ENCODE measurements at places on chromosomes 6 and 20. TPM values are rescaled to one million over a fixed set of nuclear protein-coding genes. Genes with fewer than 3 reads are reported as not detected.

The ASF1A gene
- total RNA-seq: 23.7 TPM

The TBC1D32 gene
- 13.4 TPM for total RNA-seq

The GPX5 gene
- total RNA-seq: not detected

The ZBTB2 gene
- total RNA-seq: 12.3 TPM

The PCSK2 gene
- total RNA-seq: not detected

The IL17A gene
- total RNA-seq: not detected

The SMLR1 gene
- total RNA-seq: not detected

DNA sequence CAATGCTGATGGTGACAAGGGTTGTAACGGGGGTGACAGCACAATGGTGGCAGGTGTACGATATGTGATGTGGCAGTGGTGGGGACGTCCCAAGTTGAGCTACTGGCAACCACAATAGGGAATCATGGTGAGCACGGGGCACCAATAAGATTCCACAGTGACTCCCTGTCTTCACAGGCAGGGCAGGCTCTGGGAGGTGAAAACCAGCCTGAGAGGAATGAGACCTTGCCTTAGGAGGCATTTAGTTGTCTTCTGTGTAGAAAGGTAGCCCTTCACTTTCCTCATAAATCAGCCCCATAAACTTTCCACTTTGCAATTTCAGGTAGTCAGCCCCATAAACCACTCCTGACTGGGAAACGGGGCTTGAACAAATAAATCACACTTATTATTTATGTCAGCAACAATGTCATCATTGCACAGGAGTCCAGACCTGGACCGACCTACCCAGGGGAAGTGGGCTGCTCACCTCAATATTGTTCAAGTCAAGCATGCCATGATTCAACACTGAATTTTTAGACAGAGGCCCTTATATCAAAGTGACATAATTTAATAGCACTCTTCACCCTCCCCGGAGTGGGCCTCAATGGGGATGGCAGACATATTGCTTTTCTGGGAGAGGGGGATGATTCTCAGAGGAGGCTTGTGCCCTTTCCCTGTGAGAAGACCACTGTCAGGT lies 150.8 kb downstream of the CDC5L start:
- peak; percentile 60 for DNase-seq
- no peak overlapping the region for H3K27ac ChIP-seq
- H3K27me3 ChIP-seq: no peaks in the 10 kb centered on the region
- no peak overlapping the region for H3K4me3 ChIP-seq
- no peaks in the 10 kb centered on the region for H3K36me3 ChIP-seq

DNA sequence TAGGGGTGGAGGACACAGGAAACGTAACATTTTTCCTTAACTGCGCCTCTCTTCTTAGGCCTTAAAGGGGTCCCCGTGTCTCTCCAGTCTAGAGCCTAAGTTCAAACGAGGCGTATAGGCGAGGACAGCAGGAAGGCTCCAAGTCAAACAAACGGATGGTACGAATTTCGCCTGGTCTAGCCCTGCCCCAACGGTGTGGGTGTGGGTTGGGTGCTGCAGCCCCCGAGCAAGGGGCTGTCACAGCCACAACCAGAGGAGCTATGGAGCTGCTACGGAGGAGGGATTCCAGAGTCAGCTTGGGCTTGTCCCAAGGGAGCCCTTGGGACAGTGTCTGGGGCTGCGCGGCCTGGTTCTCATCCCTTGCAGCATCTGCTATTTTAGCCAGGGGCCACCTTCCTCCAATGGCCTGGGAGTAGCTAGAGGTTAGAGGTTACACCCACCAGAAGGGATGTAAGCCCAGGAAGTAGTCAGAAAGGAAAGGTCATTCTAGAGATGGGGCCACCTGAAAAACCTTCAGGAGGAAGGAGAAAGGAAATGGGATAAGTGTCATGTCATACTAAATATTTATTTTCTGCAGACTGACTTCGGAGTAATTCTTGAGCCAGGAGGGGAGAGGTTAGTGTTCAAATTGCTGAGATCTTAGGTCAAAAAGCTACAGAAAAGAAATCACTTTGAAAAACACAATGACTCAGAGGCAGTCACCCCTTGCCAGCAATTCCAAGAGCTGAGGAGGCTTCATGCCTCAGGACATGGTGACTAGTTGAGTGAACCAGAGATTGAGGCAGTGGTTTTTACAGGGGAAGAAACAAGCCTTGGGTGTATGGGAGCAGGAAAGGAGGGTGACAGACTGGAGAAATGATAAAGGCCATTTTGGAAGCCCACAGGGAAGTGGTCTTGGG lies 21.7 kb downstream of the VPS52 start:
- peaks cover 16% of the 10 kb centered on the region for H3K36me3 ChIP-seq
- peaks cover 34% of the 10 kb centered on the region for H3K4me1 ChIP-seq
- H3K4me3 ChIP-seq: peak overlapping the region; percentile 85
- H3K27ac ChIP-seq: peak overlapping the region; percentile 99

- no peaks in the 10 kb centered on the region for H3K36me3 ChIP-seq
- DNase-seq: no peak
- H3K4me3 ChIP-seq: no peak overlapping the region
- no peaks in the 10 kb centered on the region for H3K4me1 ChIP-seq
- H3K27me3 ChIP-seq: peaks cover 3% of the 10 kb centered on the region
Observed at GRCh38 chr6:7021301-7021700, 86.5 kb upstream of the RREB1 start.

- H3K4me1 ChIP-seq: peaks cover 40% of the 10 kb centered on the region
- H3K36me3 ChIP-seq: peaks cover 7% of the 10 kb centered on the region
- no peak overlapping the region for H3K27ac ChIP-seq
- no peak for DNase-seq
Observed at GRCh38 chr6:143123081-143123480, 62.4 kb downstream of the AIG1 start.

GRCh38 chr20:16003310-16003709 lies 569.9 kb downstream of the KIF16B start:
- H3K27ac ChIP-seq: no peak overlapping the region
- no peak overlapping the region for H3K4me3 ChIP-seq
- H3K27me3 ChIP-seq: no peaks in the 10 kb centered on the region
- no peak for DNase-seq

DNA sequence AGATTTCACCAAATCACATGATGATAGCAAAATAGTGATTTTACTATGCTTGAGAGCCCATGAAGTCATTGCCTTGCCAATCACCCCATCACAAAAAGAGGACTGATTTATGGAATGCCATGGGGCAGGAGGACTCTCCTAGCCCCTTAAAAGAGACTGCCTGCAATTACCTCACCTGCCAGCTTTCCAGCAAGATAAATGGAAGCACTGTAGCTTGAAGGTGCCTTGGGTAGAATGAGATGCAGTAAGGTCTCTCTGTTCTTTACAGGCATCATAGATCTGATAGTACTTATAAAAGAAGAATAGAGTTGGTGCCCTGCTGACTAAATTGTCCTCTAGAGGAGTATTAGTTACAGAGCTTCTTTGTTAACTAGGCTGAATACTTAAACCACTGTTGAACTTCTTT lies 242.3 kb downstream of the TMEM242 start:
- DNase-seq: no peak
- peaks cover 13% of the 10 kb centered on the region for H3K36me3 ChIP-seq
- H3K27me3 ChIP-seq: no peaks in the 10 kb centered on the region
- H3K4me1 ChIP-seq: peaks cover 24% of the 10 kb centered on the region
- no peak overlapping the region for H3K4me3 ChIP-seq

DNA sequence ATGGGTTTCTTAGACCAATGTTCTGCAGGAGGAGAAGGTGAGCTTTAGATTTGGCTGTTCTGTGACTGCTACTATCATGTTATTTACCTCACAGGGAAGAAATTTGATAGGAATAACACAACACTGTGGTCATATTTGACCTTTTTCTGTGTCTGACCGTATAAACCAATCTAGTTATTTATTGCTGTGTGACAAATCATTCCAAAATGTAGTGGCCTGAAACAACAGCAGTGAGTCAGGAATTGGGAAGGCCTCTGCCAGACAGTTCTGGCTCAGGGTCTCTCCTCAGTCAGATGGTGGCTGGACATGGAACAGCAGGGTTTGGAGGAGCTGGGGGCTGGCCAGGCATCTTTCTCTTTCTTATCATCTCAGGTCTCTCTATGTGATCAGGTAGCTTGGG lies 33.0 kb downstream of the RIPOR2 start:
- H3K4me1 ChIP-seq: peaks cover 16% of the 10 kb centered on the region
- no peaks in the 10 kb centered on the region for H3K36me3 ChIP-seq
- no peak overlapping the region for H3K4me3 ChIP-seq
- no peak for DNase-seq

DNA sequence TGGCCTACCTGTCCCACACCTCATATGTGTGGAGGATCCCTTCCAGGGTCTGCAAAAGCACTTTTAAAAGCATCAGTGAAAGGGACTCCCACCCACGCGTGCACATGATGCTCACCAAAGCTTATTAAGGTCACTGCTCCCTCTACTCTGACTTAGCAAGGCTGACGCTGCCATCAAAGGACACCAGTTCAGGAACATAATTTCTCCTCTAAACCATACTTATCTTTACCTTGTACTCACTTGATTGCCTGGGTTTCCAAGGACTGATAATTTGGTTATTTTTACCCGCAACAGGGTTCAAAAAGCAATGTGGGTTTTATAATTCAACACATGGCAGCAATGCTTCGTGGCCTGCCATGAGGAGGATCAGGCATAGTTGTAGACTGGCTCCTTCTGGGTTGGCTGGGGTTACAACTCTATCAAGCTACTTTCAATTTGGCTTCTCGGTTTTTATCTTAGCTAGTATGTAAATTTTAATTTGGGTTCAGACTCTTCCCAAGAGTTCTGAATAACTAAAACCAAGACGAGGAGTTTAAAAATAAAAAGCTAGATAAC lies 52.2 kb upstream of the EMILIN3 start:
- H3K4me1 ChIP-seq: peaks cover 6% of the 10 kb centered on the region
- H3K4me3 ChIP-seq: no peak overlapping the region
- H3K27ac ChIP-seq: no peak overlapping the region
- H3K27me3 ChIP-seq: no peaks in the 10 kb centered on the region
- no peak for DNase-seq

- no peaks in the 10 kb centered on the region for H3K36me3 ChIP-seq
- no peaks in the 10 kb centered on the region for H3K4me1 ChIP-seq
- H3K4me3 ChIP-seq: no peak overlapping the region
- no peak overlapping the region for H3K27ac ChIP-seq
- no peak for DNase-seq
- peaks cover 5% of the 10 kb centered on the region for H3K27me3 ChIP-seq
Observed at GRCh38 chr6:5898102-5898501, 108.6 kb downstream of the NRN1 start.

- DNase-seq: no peak
- H3K27me3 ChIP-seq: no peaks in the 10 kb centered on the region
- H3K4me1 ChIP-seq: peaks cover 31% of the 10 kb centered on the region
- H3K4me3 ChIP-seq: peak overlapping the region; percentile 97
- H3K36me3 ChIP-seq: peaks cover 3% of the 10 kb centered on the region
- H3K27ac ChIP-seq: peak overlapping the region; percentile 99
Observed at GRCh38 chr6:122472022-122472340, 374 bp upstream of the SERINC1 start.

DNA sequence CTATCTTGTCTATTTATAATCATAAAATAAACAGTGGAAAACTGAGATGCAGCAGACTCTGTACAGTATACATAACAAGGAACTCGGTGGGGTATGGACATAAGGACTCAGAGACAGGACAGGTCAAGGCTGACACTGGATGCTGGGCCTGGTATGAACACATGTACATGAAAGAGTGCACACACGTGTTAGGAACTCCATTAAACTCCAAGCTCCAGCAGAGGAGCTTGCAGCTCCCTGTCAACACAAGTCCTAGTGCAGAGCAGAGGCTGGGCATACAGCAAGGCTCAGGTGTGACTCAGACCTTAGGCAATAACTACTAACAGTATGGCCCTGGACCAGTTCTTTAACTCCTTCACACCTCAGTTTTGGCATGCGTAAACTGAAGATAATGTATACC lies 17.1 kb downstream of the NAPB start:
- peaks cover 3% of the 10 kb centered on the region for H3K36me3 ChIP-seq
- peaks cover 19% of the 10 kb centered on the region for H3K4me1 ChIP-seq
- H3K27me3 ChIP-seq: no peaks in the 10 kb centered on the region
- H3K4me3 ChIP-seq: no peak overlapping the region
- no peak for DNase-seq

DNA sequence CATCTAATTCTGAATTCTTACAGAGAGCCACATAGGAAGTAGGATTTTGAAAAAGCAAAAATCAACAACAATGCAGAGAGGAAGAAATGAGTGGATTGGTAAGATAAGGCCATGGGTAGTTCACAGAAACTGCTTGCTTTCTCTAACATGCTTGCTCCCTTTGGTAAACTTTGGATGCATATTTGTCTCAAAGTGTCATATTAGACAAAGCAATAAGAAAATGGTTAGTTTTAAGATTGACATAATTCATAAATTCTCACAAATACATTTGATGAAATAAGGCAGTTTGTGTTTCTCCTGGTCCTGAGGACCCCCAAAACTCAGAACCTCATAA lies 31.7 kb downstream of the UTRN start:
- H3K4me3 ChIP-seq: no peak overlapping the region
- H3K36me3 ChIP-seq: no peaks in the 10 kb centered on the region
- H3K27me3 ChIP-seq: no peaks in the 10 kb centered on the region
- peaks cover 74% of the 10 kb centered on the region for H3K4me1 ChIP-seq
